ENCODE measurements at places on chromosomes 7 and 10.

DNA sequence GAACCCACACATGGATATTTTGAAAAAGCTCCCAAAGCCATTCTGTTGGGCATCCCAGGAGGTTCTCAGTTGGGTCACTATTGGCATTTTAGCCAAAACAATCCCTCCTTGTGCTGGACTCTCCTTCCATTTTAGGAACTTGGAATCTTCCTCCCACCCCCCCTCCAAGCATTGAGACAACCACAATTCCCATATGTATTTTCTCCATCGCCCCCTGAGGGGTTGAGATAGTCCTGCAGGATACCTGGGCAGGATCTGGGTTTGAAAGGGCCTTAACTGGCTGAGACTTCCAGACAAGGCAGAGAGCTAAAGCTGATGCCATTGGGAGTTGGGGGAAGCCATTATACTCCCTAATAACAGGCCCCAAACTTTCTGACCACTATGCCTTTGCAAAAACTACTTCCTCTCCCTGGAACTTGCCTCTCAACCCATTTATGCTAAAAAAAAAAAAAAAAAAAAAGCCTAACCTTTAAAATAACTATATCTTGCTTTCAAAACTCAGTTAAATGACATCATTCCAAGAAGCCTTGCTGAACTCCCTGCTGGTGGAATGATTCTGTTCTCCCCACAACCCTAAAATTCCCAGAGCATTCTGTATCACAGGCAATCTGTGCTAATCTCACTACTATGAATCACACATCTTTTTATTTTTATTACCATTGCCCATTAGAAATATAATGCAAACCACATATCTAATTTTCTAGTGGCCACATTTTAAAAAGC, 77.5 kb upstream of the PDE1C start:
- no peak for DNase-seq

DNA sequence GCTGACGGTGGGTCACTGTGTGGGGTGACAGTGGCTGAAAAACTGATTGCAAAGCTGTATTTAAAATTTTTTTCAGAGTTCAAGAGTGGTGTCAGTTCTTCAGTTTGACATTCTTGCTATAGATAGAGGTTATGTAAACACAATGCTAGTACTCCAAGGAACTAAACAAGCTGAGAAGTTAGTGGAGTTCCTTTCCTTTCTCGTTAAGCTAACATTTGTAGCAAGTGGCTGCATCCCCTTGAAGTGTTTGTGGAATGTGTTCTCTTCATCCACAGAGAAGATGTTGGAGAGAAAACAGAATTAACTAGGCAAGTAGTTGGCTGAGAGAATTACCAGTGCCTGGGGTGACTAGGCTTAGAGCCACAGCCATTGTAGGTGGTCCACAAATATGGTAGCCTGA, 15.8 kb downstream of the CCNY start:
- DNase-seq: no peak

DNA sequence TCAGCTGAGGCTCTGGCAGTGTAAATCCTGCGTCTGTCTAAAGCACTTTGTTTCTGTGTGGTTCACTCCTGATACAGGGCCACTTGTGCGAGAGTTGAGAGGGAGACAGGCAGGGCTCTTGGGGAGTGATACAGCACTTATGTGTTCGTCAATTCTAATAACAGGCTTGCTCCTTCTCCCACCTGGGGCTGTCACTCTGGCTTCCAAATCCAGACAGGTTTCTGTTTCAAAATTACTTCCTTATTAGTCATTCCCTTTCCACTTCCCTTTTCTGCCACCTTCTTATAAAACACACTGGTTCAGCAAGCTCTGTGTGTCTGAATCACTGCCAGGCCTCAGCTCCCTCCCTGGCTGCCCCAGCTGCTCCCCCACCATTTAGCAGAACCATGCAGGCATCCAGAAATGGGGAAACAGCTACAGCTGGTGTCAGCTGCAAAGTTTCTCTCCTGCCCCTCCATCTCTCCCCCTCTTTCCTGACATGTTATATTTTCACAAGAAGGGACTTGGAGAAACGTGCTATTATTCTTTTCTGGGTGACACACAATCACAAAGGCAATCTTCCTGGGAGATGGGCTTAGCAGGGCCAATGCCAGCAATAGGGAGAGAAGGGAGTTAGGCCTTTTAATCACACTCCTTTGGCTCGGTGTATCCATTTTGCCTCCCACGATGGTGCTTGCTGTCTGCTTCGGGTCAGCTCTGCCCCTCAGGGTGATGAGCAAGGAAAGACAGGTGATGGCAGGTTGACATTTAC, 58.4 kb upstream of the ZNRF2 start:
- DNase-seq: no peak

DNA sequence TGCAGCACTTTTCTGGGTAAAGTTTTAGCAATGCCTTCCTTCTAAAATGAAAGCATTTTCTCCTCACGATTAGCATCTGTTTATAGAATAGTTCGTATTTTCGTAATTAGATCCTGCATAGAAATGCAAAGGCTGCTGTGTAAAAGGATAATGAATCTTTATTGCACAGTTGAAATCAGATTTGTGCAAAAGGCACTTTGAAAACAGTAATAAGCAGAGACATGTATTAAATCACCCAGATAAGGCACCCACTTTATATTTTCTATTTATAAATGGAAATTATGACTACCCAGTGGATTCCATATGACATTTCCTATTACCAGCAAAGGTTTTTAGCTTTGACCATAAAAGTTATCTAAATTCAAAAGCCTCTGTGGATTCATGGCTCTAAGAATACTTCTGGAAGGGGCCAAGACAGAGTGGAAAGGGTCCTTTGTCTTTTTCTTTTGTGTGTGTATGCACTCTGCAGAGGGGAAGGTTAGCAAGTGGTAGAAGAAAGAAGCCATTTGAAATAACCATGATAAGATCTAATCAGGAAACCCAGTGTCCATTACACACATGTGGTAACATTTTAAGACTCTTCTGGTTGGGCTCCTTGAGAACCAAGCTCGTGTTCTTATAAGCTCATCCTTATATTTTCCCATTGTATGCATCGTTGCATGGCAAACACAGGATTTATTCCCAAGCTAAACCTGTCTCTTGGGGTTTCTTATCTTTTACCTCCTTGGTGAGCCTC, 612.1 kb downstream of the AUTS2 start:
- no peak for DNase-seq

Measured in activated CD4-positive, CD25-positive, alpha-beta regulatory T cell treated with anti-CD3 and anti-CD28 coated beads, Interleukin-2, amount 50 U/mL, for 72 hours (primary cell).